ENCODE measurements at places on chromosomes 16 and 17. TPM values are rescaled to one million over a fixed set of nuclear protein-coding genes. Genes with fewer than 3 reads are reported as not detected.

Gene ARRB2
- 63.2 TPM for total RNA-seq

Gene CACNA1G
- 4.0 TPM for total RNA-seq

Gene PIPOX
- 0.14 TPM for total RNA-seq

Gene HLF
- total RNA-seq, result 0.07 TPM

Gene TRPV3
- total RNA-seq, result 0.30 TPM
